ENCODE measurements at places on chromosomes 3 and 15.

GRCh38 chr15:70264014-70264582 lies 166.4 kb upstream of the TLE3 start:
- no peak for DNase-seq

DNA sequence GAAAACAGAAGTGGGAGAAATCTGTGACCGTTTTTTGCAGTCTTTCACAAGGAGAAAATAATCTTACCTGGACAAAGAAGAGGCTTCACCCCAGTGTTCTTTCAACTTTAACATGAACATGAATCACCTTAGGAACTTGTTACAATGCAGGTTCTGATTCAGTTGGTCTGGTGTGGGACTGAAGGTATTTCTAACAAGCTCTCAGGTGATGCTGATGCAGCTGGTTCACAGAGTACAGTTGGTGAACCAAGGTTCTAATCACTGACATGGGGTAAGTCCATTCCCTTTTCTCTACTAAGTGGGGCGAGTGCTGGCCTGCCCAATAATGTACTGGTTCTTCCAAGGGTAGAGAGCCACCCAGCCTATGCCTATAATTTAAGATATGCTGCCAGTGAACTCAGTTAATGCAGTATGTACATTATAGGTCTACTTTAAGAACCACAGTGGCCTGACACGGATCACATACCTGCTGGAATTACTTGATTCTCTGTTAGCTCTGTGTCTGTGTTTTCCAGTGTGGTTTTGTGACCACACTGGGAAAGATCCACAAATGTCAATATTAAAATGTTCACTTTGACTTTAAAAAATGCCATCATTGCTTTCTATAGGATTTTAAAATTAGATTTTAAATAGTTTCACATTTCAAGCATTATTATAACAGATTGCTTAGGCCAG lies 304.1 kb downstream of the ZNF621 start:
- no peak for DNase-seq

- DNase-seq: no peak
Measured at GRCh38 chr3:80285388-80285787, 517.6 kb upstream of the ROBO1 start.

DNA sequence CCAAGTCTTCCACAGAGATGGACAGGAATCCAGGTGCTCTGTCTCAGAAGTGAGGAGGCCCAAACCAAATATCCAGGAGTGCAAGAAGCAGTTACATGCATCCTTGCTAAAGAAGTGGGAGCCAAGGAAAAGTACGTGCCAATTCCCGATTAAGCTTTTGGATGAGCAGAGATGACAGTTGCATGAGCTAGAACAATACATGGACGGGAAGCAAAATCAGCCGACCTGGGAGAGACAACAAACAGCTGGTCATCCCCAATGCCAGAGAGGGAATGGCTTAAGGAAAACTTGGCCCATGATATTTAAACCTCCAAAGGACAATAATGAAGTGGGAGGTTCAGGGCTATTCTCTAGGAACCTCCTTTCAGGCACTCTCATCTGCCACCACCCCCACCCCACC lies 86.0 kb upstream of the ABHD17C start:
- no peak for DNase-seq

- DNase-seq: no peak
Measured at GRCh38 chr3:184656829-184657681, 54.8 kb downstream of the MAGEF1 start.

- DNase-seq: no peak
Measured at GRCh38 chr3:146625186-146625775, 20.1 kb upstream of the PLSCR5 start.

DNA sequence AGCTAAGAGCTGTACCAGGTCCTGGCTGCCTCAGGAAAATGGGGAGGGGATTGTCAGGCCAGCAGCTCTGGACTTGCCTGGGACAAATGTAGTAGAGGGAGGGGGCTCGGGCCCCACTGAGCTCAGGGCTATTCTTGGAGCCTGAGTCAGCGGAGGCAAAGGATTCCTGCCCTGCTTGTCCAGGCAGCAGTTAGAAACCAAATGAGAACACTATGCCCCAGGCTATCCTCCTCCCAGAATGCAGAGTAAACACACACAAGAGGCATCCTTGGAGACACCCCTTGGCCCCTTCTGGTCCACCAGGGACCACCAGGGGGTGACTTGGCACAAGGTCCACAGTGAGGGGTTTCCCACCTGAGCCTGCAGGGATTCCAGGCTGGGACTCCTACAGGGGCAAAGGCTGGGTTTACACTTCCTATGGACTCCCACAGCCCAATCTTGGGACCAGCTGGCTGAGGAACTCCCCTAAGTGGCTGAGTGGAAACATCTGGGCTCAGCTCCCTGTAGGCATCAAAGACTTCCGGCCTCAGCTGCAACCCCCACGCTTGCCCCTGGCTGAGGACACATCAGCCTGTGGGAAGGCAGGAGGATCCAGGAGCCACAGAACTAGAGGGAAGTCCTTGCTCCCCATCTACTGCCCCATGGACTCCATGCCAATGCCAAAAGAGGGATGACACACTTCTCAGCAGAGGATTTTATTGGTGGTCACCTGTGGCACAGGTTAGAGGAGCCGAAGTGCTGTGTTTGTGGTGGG lies 3.4 kb upstream of the COL7A1 start:
- DNase-seq: no peak

DNA sequence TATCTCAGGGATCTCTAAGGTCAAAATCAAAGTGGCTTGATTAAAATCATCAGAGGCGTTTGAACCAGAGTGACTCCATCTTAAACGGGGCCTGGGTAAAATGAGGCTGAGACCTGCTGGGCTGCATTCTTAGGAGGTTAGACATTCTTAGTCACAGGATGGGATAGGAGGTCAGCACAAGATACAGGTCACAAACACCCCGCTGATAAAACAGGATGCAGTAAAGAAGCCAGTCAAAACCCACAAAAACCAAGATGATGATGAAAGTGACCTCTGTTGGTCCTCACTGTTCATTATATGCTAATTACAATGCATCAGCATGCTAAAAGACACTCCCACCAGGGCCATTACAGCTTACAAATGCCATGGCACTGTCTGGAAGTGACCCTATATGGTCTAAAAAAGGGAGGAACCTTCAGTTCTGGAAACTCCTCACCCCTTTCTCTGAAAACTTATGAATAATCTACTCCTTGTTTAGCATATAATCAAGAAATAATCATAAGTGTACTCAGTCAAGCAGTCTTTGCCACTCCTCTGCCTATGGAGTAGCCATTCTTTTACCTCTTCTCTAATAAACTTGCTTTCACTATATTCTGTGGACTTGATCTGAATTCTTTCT lies 143.3 kb upstream of the SLCO3A1 start:
- DNase-seq: no peak

DNA sequence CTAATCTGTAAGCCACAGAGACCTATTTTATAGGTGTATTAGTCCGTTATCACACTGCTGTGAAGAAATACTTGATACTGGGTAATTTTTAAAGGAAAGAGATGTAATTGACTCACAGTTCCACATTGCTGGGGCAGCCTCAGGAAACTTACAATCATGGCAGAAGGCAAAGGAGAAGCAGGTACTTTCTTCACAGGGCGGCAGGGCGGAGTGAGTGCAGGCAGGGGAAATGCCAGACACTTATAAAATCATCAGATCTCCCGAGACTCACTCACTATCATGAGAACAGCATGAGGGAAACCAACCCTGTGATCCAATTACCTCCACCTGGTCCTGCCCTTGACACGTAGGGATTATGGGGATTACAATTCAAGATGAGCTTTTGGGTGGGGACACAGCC lies 108.7 kb downstream of the GALK2 start:
- no peak for DNase-seq

DNA sequence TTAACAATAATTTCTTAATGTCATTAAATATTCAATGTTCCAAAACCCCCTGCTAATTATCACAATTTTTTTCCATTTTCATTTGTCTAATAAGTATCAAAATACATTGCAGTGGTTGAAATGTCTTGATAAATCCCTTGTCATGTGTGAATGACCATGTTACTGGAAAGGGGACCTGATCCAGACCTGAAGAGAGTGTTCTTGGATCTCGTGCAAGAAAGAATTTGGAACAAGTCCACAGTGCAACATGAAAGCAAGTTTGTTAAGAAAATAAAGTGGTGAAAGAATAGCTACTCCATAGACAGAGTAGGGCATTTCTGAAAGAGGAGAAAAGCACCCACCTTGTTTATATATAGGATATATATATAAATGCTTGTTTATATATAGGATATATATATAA lies 10.4 kb upstream of the SELENOK start:
- no peak for DNase-seq

- no peak for DNase-seq
Measured at GRCh38 chr3:77039606-77040171, at the start of gene ROBO2. TSS of gene ROBO2 (plus strand) at chr3:77040099. CDS start at chr3:77040786, 687 bp downstream.

Data from central memory CD4-positive, alpha-beta T cell (primary cell).